ENCODE measurements at places on chromosomes 2 and 18.
A peak's percentile ranks its signal among the peaks of the same experiment; 100 is the strongest.

- no peak for DNase-seq
Observed at GRCh38 chr18:10518595-10519255, 7.1 kb upstream of the NAPG start.

DNA sequence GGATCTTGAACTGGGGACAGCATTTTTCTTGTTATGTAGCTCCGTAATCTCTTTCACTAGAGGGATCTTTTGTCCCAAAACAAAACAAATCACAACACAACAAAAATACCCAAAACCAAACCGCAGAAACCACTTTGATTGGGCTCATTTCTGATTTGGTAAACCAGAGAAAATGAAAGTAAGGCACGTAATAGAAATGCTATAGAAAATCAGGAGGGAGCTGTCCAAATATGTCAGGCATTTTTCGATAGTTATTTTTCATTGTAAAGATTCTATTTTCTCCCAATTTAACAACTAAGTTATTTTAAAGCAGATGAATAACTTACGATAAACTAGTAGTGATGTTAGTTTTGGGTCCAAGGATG, 406.5 kb downstream of the XIRP2 start:
- no peak for DNase-seq

- no peak for DNase-seq
Observed at GRCh38 chr2:149084924-149085795, 46.7 kb downstream of the LYPD6B start.

- DNase-seq = no peak
Observed at GRCh38 chr2:27735263-27735904, 36.1 kb upstream of the MRPL33 start.

- no peak for DNase-seq
Observed at GRCh38 chr2:172858473-172858745, 122.8 kb downstream of the RAPGEF4 start.

DNA sequence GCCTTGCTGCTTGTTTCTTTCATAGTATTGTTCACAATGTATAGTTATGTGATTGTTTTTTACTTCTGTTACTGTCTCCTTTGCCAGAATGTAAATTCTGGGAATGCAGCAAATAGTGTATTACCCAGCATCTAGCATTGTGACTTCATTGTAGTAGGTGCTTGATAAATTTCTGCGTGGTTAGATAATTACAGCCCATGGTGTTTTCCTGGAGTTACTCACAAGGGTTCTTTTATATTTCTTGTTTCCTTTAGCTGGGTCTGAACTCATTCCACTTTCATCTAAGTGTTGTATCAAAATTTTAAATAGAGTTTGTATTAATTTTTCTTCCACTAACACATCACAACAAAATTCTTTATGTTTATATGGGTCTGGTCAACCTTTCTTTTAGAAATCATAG, 132.6 kb downstream of the MAP4K4 start:
- no peak for DNase-seq

DNA sequence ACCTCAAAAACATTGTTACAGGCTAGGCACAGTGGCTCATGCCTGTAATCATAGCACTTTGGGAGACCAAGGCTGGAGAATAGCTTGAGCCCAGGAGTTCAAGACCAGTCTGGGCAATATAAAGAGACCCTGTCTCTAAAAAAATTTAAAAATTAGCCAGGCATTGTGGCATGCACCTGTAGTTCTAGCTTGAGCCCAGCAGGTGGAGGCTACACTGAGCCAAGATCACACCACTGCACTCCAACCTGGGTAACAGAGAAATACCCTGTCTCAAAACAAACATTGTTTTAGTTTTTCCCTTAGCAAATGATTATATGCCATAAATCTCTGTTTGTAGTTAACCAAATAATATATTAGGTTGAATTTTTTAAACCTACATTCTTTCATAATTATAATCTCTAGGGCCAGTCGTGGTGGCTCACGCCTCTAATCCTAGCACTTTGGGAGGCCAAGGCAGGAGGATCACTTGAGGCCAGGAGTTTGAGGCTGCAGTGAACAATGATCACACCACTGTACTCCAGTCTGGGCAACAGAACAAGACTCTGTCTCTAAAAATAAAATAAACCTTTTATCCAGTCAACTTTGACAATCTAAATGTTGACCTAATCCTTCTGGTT, 13.3 kb upstream of the CYP20A1 start:
- DNase-seq = no peak

DNA sequence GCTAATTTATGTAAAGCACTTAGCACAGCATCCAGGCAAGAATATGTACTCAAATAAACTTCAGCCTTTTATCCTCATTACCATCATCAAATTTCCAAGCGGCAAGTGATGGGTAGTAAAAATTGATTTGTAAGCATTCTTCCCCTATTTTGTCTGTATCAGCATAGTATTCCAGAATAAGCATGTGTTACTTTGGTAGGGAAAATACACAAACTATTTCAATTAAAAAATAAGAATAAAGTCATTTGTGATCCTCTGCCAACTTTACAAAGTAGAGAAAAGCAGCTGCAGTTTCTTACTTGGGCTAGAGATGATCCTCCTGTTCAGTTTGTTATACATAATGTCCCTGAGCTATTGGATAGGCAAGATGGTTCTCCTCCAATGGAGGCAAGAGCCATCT, 493.2 kb downstream of the ZEB2 start:
- no peak for DNase-seq

GRCh38 chr2:102806250-102806837, 44.5 kb downstream of the TMEM182 start:
- DNase-seq = peak; percentile 1

DNA sequence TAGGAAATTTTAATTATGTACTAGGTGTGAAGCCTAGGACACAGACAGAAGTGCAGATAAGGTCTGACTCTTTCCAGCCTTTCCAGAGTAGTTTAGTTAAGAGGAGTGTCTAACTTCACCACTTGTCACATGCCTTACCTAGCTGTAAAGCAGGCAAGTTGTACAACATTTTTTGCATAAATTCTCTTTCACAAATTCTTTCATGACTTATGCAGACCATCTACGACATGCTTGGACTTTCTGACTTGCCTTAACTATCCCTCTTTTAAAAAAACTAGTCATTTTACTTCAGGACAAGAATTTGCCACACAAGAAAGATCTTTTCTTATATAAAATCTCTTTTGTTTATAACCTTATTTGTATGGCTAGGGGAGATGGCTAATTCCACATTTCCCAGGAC, 1273.6 kb upstream of the SLC39A10 start:
- DNase-seq = no peak

- no peak for DNase-seq
Observed at GRCh38 chr2:18077704-18078103, 199.2 kb downstream of the KCNS3 start.

DNA sequence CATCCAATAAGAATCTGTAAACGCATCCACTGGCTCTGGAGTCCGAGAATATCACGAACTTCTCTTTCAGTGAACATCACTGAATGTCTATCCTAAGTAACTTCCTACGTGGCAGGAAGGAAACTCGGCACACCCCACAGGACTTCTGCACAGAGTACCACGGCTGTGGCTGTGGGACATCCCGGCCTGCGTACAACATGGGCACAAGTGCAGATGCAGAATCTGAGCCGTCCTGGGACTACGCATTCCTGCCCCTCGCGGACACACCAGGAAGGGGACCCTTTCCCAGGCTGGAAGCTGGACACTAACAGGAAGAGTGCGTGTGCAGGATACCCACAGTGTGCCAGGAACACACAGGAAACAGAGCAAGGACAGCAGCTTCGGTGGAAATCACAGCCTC, 60.6 kb downstream of the ZNF516 start:
- DNase-seq = no peak

DNA sequence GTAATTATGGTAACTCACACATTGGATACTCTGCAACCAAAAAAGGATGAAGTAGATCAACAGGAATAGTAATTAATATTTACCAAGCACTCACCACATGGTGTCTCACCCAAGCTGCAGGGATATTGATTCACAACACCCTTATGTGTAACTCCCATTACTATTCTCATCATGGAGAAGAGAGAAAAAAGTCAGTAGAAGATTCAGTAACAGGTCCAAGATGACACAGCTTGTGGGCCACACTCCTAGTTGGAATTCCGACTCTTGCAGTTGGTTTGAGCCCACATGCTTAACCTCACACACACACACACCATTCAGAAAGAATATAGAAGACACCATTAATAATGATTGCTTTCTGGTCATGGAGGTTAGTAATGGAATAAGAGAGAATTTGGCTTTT, 1.7 kb upstream of the MLPH start:
- no peak for DNase-seq

DNA sequence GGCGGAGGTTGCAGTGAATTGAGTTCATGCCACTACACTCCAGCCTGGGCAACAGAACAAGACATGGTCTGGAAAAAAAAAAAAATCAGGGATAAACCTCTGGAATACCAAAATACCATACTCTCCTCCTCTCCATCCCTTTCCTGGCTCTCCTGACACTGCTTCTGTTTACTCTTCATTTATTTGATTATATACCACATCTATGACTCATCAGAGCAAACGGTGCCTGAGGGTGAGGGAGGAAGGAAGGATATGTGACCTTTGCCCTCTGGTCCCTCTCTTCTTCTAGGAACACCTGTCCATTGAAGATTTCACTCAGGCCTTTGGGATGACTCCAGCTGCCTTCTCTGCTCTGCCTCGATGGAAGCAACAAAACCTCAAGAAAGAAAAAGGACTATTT, 30.0 kb downstream of the VIL1 start:
- DNase-seq = no peak

DNA sequence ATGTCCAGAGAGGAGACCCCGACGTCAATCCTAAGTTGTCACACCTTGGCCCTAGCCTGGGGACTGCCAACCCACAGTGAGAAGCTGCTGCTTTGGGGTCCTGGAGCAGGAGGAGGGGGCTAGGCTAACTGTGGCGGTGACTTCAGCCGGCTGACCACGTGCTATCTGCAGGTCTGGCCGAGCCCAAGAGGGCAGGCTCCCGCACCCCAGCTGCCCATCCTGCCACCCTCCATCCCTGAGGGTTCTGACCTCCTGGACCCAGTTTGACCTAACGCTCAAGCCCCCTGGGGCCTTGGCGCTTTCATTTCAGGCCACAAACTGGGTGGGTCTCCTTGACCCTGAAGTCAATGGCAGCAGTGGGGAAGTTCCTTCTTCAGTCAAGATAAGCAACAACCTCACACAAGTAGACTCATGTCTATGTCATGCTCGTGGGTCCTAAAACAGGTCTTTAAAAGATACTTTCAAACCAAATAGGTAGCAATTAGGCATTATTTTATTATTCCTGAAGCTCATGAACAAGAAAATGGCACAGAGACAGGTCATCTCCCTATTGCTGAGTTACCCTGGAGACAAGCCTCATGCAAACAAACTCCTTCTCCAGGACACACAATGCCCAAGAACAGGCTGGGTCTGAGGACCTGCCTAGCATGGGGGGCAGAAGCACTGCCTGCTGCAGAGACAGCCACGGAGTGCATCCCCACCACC, 2.3 kb downstream of the HES6 start:
- DNase-seq = no peak

DNA sequence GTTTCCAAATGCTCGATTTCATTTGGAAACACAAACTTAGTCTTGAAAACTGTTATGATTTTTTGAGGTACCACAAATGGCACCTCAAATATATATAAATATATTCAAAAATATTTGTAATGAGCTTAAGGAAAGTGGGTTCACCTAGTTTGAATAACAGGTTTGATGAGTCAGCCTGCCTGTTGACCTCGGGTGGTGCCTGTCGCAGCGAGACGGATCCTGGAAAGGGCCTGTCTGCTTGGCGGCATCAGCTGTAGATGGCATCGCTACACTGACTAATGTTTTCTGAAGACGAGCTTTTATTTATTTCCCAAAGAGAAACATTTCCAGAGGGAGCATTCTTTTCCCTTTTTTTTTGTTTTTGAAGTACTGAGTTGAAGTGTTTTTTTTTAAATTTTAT, 6.9 kb downstream of the ALLC start:
- DNase-seq = no peak

DNA sequence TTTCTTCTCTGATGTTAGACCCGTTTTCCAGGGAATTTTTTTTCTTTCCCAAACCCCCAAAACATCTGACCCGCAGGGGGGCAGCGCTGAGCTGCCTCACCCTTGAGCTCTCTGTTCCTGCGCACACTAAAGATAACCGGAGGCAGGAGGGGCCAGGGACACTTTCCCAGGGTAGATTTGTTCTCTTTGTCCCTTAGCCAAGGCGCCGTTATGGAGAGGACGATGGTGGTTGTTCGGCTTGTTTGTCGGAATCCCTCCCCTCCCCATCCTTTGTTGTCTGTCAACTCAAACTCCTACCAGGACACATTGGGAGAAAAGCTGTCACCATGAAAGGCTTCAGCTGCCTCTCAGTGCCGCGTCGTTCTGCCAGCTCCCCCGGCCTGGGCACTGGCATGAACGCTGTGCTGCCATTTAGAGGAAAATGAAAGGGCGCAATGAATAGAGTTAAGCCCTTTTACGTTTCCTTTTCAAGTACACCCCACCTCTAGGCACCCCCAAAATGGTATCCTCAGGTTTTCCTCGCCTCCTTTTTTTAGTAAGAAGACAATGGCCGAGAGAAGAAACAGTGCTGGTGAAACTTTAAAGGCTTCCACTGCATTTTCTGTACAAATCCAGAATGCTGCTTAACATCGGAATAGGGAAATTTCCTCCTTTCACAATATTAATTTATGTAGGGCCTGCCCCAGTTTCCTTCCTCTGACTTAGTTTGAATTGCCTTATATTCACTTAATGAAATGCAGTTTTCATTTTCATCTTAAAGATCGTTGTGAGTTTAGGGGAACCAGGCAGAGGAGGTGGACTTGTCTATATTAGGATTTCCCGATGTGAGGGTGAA, 62.1 kb downstream of the RND3 start:
- no peak for DNase-seq
